Hematopoietic multipotent progenitor cell treated with erythropoietin and hydrocortisone succinate and interleukin-3 and kit ligand, for 6 days (in vitro differentiated cells): ENCODE measurements at places on chromosomes 4 and X.

DNA sequence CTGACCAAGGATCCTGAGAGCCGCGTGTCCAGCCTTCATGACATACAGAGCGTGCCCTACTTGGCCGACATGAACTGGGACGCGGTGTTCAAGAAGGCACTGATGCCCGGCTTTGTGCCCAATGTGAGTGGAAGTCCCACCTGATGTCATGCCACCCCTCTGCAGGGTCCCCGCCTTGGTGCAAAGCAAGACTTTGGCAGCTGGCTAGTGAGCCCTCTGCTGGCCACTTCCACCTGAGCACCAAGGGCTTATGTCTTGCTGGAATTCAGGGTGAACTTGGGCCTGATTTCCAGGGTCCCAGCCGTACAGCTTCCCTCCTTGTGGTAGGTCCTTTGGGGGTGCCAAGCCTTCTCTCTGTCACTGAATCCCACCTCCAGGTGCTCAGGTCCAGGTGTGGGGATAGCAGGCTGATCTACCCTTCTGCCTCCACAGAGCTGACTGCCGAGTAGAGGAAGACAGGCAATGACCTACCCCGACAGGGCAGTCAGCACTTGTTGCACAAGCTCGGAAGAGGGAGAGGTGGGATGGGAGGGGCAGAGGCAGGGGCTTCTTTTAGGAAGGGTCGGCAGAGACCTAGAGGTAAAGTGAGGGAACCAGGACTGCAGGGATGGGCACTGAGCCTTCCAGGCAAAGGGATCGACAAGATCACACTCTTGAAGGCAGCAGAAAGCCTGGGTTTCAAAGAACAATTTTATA, 248.1 kb downstream of the EVC2 start:
- peak; percentile 57 for DNase-seq

GRCh38 chr4:40915318-40916217, 165.8 kb downstream of the NSUN7 start:
- no peak for DNase-seq

GRCh38 chr4:159047478-159048165, 55.3 kb upstream of the RAPGEF2 start:
- peak; percentile 82 for DNase-seq

DNA sequence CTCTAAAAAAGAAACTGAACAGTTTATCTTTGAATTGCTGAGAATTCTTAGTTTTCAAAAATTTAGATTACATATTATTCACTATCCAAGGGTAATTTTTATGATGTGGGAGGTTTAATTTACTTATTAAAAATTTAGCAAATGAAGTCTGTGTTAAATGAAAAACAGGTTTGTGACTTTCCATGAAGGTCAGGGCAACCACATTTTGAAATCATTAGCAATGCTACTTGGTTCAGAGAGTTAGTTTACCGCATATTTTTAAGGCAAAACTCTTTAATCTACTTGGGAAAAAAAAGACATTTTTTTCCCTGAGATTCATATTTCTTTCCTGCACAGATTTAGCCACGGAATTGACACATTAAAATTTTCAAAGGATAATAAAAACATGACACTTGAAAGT, 37.3 kb upstream of the PRSS12 start:
- DNase-seq, result no peak

DNA sequence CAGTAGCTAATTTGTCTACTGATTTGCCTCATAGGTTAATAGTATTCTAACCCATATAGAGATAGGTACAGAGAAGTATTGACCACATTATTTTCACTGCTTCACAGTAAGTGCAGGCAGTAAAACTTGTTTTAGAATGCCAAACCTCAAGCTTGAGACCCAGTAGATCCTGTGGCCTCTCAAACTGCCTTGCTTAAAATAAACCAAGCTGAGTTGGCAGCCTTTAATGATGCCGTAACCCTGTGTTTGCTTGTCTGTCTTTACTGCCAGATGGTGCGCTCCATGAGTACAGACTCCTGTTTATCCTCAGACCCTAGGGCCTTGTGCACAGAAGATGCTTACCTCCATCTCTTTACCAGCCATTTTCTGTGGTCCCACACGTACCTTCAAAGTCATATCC, 50.8 kb downstream of the ANXA3 start:
- DNase-seq, result no peak

- DNase-seq, result no peak
Measured at GRCh38 chrX:44506678-44507077, 36.0 kb downstream of the FUNDC1 start.

- DNase-seq, result peak; percentile 81
Measured at GRCh38 chr4:31349907-31350306, 629.7 kb downstream of the PCDH7 start.

DNA sequence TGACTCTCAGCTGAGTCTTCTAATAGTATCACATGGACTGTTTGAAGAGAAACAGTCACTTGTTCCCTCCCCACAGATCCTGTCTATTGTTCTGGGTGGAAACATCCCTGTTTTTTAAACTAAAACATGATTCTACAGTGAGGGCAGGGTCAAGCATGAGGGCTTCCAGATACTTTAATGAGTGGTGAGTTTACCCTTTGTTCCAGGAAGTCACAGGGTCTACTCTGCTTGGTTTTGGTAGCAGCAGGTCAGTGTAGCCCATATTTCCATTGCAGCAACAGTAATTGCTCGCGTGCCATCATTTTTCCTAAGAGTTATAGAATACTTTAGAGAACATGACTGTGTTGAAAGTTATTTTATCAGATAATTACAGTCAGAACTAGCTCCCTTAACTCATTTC, 87.4 kb downstream of the ZNF732 start:
- no peak for DNase-seq

DNA sequence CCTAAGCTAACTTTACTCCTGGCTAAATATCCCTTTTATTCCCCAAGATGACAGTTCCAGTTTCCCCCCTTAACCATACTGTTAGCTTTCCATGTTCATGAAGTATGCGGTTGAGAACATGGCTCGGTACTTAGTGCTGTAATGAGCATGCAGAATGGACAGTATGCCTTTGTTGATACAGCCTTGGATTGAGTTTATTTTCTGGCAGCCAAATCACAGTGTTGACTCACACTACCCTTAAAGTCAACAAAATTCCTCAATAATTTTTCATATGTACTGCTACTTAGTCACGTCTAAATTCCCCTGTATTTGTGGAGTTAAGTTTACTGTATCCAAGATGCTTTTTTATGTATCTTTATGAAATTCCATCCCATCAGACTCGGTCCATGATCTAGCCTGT, 1.4 kb upstream of the VEGFC start:
- DNase-seq, result no peak

DNA sequence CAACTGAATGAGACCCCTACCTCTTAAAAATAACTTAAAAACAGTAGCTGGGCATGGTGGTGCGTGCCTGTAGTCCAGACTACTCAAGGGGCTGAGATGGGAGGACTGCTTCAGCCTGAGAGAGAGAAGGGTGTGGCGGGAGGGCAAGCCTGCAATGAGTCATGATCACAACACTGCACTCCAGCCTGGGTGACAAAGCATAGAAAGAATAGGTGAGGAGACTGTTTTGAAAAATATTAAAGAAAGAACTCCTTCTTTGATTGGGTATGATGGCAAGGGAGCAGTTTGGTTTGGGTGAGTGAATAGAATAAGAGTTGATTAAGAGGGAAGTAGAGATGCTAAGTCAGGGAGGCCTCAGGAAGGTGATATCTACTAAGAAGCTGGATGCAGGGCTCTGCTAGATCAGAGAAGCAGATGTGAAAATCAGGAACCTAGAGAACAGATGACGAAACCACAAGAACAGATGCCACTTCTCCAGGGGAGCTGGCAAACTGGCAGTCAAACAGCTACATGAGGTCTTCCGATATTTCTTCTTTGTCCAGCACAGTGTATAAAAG, 318.6 kb downstream of the OPHN1 start:
- DNase-seq, result peak; percentile 52

DNA sequence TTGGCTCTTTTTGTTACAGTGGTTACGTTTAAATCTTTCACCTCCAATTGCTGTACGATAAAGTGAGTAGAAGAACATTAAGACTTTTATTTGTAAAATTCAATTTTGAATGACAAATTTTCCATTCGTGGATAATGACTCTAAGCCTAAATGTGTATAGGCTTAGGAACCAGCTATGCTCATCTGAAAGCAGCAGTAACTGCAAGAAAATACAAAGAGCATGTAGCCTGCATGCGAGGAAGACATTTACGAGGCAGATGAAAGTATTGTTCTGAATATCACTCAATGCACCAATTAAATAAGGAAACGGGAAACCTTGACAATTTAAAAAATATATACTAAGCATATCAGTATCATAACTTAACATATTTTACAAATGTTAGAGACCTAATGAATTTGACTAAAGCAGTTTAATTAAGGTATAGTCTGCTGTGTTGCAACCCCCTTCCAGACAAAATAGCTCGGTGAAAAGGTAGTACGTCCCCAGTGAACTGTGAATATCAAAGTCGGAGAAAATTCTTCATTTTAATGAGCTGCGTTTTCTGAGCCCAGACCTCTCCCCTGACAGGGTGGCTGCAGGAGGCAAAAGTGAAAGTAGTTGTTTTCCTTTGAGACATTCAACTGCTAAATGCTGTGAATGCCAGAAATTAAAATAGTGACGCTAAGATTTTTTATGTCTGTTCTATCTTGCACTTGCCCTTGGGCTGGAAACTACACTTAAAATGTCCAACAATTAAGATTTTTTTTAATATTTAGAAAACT, 1236.5 kb upstream of the TENM3 start:
- DNase-seq, result no peak

GRCh38 chr4:15948826-15949225, 10.3 kb upstream of the FGFBP1 start:
- DNase-seq, result no peak

DNA sequence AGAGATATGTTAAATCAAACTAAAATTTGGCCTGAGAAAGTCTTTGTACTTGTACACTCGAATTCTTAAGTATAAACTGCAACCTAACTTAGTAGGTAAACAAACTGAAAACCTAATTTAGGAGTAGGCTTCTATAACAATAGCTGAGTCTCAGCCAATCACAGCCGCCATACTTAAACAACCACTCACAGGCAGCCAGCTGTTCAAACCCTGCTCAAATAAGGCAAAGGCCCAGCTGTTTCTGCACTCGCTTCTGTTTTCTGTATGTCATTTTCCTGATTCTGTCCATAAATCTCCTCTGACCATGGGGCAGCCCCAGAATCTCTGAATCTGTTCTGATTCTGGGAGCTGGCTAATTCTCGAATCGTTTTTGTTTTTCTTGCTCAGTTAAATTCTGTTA, 7.8 kb upstream of the PLS3 start:
- DNase-seq, result no peak

DNA sequence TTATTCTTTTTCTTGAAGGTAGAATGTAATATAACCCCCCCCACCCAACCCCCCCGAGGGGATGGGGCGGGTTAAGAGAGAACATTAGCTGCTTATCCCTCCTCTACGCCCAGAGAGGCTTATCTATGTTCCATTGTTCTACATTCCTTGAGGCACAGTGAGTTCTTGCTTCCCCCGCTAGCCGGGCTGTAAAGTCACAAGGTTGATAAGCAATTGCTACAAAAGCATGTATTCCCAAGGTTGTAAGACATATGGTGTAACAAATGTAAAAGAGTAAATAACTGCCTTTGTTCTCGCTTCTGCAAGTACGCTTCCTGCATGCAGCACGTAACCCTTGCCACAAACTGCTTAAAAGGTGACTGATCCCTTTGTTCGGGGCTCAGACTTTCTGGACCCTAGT, 8.2 kb downstream of the DCAF8L2 start:
- no peak for DNase-seq

DNA sequence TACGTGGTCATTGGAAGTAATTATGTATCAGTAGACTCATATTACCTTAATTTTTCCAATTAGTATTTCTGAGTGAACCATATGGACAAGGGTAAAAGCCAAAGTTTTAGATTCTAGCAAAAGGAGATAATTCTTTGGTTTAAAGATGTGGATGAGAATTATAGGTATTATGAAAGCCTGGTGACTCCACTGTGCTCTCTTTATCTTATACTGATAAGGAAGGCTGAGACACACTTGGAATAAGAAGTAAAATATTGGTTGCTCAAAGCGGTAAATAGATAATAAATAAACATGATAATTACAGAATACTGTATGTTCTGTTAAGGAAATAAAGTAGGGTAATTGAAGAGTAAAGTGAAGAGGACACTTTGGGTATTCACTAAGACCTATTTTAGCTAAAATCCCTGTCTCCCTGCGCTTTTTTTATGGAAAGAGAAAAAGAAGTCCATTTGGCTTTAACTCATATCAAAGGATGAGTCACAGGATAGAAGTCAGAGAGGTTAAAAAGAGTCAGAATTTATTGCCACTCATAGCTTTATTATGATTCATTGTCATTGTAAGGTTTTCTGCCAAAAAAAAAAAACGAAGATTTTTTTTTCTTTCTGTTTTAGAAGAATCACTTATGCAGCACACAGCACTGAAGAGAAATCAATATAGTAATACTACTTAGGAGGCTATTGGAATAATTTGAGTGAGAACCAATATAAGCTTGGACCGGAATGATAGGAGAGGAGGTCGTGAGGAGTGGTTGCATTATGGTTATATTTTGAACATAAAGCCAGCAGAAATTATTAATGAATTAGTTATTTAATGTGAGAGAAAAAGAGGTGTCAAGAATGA, 2463.1 kb downstream of the ARAP2 start:
- DNase-seq, result no peak

DNA sequence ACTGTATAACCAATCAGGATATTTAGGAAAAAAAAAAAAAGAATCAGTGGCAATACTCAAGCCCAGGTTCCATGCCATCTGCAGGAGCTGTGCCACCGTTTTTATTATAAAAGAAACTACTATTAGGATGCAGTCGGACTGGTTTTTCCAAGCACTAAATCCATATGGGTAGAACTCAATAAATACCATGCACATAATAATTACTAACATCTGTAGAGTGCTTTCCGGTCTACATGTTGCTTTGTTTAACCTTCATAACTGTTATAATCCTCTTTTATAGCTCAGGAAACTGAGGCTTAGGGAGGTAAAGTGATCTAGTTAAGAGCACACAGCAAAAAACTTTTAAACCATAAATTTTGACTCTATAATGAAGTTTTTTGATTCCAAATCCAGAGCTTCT, 24.0 kb downstream of the ARSJ start:
- no peak for DNase-seq

DNA sequence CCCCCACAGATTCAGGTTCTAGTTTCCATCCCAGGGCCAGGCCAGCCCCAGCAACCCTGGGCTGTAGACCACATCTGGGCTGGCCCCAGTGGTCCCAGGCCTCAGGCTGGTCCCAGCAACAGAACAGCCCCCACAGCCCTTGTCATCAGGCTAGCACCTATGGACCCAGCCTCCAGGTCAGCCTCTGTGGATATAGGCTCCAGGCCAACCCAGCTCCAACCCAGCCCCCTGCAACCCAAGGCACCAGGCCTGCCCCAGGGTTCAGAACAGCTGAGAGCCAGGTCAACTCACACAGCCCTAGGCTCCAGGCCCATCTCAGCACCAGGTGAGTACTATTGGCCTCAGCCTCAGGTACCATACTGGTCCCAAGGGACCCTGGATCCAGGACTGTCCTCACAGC, 155.3 kb downstream of the PWWP3B start:
- no peak for DNase-seq
